HCT116 (cell line): ENCODE measurements at places on chromosomes 7 and 10. TPM values are rescaled to one million over a fixed set of nuclear protein-coding genes. Genes with fewer than 3 reads are reported as not detected.

DNA sequence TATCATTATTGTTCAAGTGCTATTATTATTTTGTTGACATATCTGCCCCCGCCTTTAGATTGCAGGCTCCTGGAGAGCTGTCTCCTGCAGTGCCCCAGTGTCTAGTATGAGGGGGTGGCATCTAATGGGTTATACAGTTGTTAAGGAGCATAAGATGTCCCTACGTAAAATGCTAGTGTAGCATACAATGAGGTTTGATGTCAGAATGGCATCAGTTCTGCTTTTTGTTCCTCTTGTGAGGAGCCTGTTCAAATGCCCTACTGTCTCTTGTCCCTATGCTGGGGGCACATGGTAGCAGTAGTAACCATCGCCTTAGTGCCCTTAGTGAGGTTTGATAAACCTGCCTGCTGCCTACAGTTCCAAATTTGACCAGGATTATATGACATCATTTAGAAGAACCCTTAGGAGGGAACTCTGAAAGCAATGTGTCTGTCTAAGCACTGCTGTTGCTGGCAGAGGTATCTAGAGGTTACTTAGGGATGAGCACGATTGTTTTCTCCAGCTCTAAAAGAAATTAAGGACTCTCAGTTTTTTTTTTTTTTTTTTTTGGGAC, 9.7 kb downstream of the CREM start:
- DNase-seq: no peak

GRCh38 chr7:35993113-35993512, 159.9 kb upstream of the EEPD1 start:
- DNase-seq: no peak

GRCh38 chr10:44949915-44950314, 9.7 kb upstream of the RASSF4 start:
- DNase-seq: no peak

GRCh38 chr7:38123494-38123893, 54.6 kb upstream of the STARD3NL start:
- no peak for DNase-seq

SEMA3A gene
- 14.2 TPM for total RNA-seq

DNA sequence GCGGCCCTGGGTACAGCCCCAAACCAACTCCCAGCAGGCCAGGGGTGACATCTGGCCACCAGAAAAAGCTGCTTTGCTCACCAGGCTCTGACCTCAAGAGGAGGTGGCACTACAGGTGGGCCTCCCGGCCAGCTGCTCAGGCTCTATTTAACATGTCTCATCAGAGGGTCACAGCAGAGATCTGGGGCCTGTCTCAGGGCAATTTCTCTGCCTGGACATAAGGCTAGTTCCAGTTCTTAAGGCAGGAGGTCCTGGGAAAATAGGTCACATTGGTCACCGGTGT, 88.6 kb downstream of the GFRA1 start:
- DNase-seq: no peak

DNA sequence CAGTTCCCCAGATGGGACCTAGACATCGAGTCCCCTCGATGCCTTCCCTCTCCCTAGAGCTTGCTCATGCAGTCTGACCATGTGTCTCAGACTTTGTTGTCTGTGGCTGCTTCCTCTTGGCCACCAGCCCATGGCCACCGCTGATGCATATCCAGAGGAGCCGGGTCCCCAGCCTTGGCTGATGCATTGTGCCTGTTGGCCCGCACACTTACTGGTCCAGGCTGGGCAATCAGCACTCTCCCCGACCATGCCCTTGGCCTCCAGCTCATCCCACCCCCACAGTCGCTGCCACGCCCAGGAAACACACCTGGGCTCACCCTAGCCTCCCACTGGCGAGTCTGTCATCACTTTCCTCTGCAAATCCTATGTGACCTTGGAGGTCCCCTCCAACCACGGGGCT, 10.1 kb downstream of the NPC1L1 start:
- no peak for DNase-seq

SLC16A9 gene
- total RNA-seq: 5.9 TPM

FZD1 gene
- total RNA-seq: 3.7 TPM

DNA sequence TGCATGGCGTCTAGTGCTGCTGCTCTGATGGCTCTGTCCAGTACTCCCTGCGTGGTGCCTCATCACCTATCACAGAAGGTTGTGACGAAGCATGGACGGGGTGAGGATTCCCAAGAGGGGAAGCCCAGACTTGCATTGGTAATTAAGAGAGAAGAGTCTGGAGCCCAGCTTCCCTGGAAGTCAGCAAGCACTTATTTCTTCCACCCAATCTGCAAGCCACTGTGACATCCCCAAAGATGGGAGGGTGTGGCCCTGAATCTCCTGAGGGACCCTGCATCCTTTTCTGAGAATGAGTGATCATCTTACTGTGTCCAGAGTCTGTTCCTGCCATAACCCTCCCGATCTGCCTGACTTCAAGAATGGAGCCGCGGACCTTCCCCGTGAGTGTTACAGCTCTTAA, 166.7 kb downstream of the PTPN20 start:
- DNase-seq: no peak

DNA sequence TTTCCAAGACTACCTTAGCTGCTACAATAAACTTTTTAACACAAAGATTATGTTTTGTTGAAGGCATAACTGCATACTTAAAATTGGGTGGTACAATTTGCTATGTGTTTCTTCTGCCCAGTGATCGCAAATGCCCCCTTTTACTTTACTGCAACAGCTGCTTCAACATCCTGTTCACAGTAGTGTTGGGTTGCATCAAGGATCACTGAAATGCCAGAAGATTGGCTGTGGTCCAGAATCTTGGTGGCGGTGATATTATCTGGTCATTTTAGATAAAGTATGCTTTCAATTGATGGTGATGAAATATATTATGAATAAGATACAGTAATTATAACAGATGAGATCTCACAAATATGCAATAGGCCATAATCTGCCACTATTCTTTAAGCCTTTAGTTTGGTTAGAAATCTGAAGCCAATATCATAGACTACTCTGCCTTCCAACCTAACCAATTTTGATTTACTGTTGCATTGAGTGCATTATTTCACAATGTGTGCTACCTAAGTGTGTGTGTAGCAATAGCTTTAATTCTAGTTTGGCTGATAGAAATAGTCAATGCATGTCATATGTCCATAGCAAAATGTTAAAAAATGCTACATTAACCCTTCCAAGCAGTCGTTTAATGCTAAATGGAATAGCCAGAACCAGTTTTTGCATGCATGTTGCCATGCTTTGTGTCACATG, 29.8 kb upstream of the ING3 start:
- no peak for DNase-seq

- no peak for DNase-seq
Observed at GRCh38 chr7:32023376-32023775, 46.8 kb downstream of the PDE1C start.

DNA sequence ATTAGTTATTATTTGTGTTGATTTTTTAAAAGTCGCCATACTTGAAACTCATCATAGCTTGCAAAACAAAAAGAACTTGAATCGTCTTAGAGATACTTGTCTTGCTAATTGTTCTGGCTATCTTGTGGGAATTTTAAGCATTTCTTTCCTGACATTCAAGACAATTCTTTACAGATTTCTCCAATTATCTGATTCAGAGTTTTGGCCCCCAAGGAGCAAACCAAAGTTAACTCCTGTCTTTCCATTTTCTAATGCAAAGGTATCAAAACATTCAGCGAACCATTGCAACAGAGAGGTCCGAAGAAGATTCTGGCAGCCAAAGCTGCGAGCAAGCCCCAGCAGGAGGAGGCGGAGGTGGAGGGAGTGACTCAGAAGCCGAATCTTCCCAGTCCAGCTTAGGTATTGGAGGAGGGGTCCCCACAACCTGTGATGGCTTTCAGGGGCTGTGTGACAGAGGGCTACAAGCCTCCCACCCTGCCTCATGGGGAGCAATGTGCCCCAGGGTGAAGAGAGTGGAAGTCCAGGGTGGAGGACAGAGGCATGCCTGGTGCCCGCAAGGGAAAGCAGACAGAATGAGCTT, 119.4 kb upstream of the STK17A start:
- no peak for DNase-seq

GRCh38 chr10:6563731-6564130, 16.3 kb downstream of the PRKCQ start:
- no peak for DNase-seq

GRCh38 chr10:132117146-132117545, 51.4 kb downstream of the JAKMIP3 start:
- DNase-seq: no peak

GRCh38 chr7:143230602-143231457, 9.0 kb downstream of the TAS2R40 start:
- no peak for DNase-seq

TMEM236 gene
- total RNA-seq: 0.07 TPM

GRCh38 chr7:16084370-16084769, 337.0 kb downstream of the CRPPA start:
- DNase-seq: no peak

MMP21 gene
- not detected for total RNA-seq

COL1A2 gene
- 3.0 TPM for total RNA-seq
